ENCODE measurements at places on chromosomes 3 and 15.

GRCh38 chr3:78754066-78754743 is 1013.6 kb downstream of the ROBO1 start:
- DNase-seq: no peak

- DNase-seq: no peak
Measured at GRCh38 chr3:172181932-172182586, 142.7 kb downstream of the FNDC3B start.

- DNase-seq: no peak
Measured at GRCh38 chr15:39512643-39513042, 68.2 kb upstream of the THBS1 start.

DNA sequence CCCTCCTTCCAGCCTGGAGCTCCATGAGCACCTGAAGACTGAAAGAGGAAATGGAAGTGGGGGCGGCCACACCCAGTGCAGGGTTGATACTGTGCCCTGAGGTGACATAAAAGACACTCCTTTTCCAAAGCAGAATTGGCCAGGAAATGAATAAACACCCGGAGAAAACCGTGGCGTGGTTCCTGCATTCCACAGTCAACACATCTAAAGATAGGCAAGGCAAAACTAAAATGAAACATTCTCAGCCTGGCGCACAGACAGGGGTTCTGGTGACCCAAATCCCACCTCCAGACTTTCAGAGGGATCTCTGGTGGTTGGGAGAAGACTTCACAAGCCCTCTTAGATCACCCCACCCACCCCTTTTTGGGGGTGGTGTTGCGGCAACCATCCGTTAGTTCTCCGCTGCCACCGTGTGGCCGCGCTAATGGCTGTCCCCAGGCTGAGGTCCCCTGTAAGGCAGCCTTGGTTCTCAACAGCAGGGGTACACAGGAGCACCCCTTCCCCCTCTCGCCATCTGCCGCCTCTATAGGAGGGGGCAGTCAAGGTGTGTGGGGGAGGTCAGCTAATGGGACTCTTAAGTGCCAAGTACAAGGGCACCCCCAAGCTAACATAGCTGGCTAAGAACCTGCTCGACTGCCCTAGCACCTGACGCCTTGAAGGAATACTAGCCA is 2.5 kb upstream of the MST1R start:
- no peak for DNase-seq

DNA sequence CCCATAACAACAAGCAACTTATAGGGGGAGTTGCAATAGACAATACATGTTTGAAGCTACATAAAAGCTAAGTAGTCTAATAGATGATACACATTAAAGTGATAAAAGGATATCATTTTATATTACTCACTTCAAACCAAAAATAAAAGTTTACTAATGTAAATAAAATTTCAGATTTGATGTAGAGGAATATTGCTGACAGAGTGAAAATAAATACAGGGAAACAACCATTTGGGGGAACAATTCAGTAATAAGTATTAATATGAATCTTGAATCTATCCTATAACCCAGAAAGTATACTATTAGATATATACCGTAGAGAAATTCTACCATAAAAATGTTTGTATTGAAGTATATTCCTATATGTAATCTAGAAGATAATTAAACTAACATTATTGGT is 1248.9 kb upstream of the EPHA6 start:
- no peak for DNase-seq

DNA sequence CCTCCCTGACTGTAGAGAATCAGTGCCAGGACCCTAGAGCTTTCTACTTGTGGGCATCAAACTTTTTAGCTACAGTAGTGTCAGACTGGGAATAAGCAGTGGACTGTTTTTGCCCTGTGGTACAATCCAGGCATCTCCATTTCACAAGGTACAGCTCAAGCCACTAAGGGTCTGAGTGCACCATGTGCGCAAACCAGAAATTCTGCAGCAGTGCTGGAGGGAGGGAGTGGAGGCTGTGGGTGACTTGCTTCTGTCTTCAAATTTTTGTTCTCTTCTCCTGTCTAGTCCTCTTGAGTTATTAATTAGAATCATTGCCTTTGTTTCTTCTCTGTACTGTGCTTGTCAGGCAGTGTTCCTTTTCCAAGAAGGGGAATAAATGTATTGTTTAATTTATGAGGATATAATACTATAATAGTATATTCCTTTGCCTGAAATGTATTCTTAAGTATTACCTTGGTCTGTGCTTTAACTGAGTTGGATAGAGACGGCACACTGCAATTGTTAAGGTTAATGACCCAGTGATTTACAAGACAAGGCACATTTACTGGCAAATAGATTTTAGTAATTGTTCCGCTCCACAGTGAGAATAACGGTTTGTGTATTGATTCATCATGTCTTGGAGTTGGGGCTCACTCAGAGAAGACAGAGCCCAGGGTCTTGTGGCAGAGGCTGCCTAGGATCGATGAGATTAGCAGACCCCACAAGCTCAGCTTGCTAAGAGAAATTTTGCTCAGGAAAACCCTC is 390.6 kb upstream of the CFAP20DC start:
- DNase-seq: peak; percentile 2

GRCh38 chr15:39084674-39085530 is 496.0 kb upstream of the THBS1 start:
- DNase-seq: no peak

DNA sequence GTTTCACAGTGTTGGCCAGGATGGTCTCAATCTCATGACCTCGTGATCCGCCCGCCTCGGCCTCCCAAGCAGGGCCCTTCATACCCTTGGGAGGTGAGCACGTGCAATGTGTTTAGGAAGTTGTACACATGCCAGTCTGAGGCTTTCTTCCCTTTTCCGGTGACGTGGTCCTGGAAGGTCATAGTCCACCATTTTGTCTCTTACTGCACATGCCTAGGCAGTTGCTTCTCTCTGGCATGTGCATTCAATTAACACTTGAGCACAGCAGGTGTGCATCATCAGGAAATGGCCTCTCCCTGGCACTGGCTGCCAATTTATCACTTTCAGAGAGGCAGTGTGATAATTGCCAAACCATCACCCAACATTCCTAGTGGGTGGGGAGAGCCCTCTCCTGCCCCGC is 21.7 kb upstream of the SELENOK start:
- DNase-seq: no peak

DNA sequence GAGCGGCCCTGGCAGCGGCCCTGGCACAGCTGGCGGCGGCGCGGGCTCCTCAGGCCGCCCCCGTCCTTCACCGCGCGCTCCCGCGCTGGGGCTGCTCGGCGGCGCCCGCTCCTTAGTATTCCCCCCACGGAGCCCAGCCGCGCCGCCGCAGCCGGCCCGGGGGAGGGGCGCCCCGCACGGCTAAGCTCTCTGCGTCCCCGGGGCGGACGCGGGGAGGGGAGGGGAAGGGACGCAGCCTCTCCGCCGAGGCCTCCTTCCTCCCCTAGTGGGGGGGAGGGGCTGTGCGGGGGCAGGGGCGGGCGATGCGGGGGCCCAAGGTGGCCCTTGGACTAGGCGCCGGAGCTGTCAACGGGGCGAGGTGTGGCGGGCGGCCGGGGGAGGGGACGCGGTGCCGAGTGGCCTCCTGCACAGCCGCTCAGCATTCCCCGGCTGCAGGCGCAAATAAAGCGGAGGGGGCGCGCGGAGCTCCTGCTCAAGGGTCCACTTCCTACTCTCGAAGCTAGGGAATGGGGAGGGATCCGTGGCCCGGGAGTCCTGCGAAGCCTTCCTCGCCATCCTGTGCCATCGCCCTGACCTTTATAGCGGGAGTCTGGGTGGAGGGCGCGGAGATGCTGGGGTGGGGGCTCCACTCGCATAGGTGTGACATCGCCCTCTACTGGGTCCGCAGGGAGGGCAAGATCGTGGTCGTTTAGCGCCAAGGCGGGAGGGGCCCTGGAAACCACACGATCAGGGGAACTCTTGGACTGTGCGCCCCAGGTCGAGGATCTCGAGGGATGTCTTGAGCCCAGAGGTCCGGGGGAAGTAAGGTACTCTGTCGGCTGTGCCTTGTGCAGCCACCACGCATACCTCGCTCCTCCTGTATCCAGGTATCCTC is 22.2 kb downstream of the EPHB3 start:
- peak; percentile 23 for DNase-seq

- no peak for DNase-seq
Measured at GRCh38 chr15:78315686-78316282, 16.4 kb upstream of the SKIC8 start.
